ENCODE measurements at places on chromosomes 2 and 18.

DNA sequence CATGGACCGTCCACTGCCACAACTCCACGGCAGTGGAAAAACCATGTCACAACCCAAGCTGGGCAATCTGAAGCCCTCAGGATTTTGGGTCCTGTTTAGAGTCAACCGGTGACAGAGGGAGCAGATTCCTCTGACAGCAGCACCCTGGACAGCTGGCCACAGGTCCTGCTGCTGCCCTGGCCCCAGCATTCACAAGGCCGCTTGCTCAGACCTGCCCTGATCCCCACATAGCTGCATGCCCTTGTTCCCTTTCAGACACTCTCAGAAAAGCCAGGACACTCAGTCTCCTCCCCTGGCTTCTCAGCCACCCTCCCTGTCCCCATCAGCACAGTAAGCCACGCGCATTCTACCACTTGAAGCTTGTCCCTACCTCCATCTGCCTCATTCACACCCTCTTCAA is 1.6 kb downstream of the COPS9 start:
- no peak for DNase-seq

DNA sequence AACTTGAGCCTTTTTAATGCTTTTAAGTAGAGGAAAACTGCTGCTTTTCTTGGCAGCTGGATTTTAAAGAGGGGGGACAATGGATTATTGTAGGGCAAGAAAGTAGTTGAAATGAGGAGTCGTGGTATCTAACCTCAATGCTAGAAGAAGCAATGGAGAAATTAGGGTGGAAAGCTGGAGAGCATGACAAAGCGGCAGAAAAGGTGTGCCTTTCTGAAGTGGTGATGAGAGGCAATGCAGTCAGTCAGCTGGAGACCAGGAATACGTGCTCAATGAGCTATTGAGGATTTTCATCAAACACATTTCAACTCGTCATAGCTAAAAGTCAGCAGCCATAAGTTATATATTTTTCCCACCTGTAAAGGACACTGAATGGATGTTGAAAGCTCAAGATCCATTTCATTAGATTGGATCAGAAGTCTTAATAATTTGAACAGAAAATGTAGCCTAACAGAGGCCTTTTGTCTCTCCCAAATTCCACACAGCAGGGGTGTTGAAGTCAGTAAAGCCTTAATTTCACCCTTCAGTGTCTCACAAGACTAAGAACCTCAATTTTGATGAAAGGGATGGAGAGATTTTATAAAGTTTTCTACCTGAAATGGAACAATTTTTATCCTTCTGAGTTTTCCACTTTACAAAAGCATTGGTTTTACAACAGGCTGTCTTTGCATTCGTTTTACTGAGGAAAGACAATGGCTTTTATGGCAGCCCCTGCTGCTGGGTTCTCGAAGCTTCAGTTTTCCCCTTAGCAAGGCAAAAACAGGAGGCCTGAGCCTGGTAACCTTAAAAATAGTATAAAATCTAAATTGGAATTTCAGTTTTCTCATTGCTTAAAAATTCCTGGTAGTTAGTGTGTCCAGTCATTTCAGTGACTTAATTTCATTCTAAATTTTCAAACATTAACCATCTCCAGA is 131.1 kb downstream of the CCDC102B start:
- no peak for DNase-seq

DNA sequence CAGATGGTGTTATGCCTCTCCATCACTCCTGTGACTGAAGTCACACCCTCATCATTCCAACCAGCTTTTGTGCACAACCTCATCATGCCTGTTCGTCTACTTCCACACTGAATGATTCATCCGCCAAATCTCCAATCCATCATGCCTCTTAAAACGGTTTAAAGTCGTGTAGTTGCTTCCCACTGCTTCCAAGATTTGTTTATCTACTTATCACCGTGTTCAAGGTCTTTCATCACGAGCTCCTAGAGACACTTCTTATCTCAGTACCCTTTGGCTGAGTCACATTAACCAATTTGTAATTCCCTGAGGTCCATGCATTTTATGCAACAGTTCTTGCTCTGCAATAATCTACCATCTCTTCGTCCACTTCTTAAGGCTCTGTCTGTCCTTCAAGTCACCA is 592.3 kb upstream of the ID2 start:
- DNase-seq: peak; percentile 87

- peak; percentile 45 for DNase-seq
Observed at GRCh38 chr2:98444436-98445176, at the start of gene INPP4A. TSS of gene INPP4A (plus strand) at chr2:98444858. CDS start at chr2:98520049, 75,191 bp downstream.

GRCh38 chr2:230570987-230571386 is 141.7 kb upstream of the CAB39 start:
- no peak for DNase-seq

DNA sequence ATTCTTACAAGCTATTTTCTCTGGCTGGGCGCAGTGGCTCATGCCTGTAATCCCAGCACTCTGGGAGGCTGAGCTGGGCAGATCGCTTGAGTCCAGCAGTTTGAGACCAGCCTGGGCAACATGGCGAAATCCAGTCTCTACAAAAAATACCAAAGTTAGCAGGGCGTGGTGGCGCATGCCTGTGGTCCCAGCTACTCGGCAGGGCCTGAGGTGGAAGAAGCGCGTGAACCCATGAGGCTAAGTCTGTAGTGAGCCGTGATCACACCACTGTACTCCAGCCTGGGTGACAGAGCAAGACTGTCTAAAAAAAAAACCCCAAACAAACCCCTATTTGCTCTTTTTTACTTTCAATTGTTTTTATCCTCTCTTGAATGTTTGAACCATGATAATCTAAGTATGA is 37.0 kb downstream of the PPP4R1 start:
- no peak for DNase-seq

- peak; percentile 76 for DNase-seq
Observed at GRCh38 chr2:158926478-158926948, 41.9 kb upstream of the TANC1 start.

- peak; percentile 38 for DNase-seq
Observed at GRCh38 chr2:127647242-127648190, 1.6 kb downstream of the GPR17 start.

- DNase-seq: no peak
Observed at GRCh38 chr2:84965192-84965516, 5.8 kb upstream of the KCMF1 start.
